ENCODE measurements at places on chromosomes 1 and 21.
A peak's percentile ranks its signal among the peaks of the same experiment; 100 is the strongest.

DNA sequence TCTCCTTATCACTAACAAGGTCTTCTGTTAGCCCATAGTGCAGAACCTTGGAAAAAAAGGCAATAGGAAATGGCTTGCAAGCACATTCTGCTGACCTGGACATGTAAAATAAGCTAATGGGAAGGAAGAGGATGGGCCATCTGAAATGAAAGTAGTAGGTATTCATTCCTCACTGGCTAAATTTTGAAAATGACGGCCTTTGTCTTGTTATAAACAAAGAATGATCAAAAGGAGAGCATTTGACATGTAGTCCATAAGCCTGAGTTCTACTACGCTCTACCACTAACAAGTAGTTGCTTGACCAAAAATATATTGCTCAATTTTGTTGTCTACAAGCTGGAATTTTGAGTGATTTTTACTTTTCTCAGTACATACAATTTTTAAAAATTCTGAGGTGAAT lies 75.6 kb downstream of the TBX15 start:
- no peak for DNase-seq

GRCh38 chr21:33942426-33942825 lies 26.8 kb upstream of the ATP5PO start:
- DNase-seq = no peak

- DNase-seq = no peak
Observed at GRCh38 chr1:69858534-69858933, 290.8 kb downstream of the LRRC7 start.

- peak; percentile 56 for DNase-seq
Observed at GRCh38 chr1:179079113-179079761, 2.6 kb upstream of the TOR3A start.

DNA sequence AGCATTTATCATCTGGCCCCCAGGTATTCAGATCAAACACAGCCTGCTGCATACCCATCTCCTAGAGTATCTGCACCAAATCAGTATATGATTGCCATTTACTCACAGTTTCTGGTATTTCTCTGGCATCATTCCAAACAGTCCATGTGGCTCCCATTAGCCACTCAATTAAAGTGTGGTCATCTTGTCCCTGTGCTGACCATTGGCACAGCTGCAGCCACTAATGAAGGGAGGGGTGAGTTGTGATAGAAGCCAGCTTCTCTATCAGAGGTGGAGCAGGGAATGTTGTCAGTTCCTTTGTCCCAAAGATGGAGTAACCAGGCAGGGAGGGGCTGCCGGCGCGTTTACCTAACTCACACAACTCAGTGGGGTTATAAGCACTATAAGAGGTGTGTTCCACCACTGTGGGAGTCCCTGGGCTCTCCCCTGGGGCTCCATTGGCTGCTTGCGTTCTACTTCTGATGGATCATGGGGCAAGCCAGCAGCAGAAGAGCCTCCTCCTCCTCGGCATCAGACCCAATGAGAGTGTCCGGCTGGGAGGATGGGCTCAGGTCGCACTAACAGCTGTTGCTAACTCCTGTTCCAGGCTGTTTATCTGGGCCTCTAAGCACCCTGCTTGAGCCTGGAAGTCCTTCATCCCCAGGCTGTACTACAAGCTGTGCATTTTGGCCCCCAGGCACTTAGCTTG lies 108.6 kb downstream of the GDAP2 start:
- no peak for DNase-seq
